ENCODE measurements at places on chromosomes 4 and X.
A peak's percentile ranks its signal among the peaks of the same experiment; 100 is the strongest.

- no peak for DNase-seq
Measured at GRCh38 chrX:45768666-45769236, 568.1 kb upstream of the DIPK2B start.

DNA sequence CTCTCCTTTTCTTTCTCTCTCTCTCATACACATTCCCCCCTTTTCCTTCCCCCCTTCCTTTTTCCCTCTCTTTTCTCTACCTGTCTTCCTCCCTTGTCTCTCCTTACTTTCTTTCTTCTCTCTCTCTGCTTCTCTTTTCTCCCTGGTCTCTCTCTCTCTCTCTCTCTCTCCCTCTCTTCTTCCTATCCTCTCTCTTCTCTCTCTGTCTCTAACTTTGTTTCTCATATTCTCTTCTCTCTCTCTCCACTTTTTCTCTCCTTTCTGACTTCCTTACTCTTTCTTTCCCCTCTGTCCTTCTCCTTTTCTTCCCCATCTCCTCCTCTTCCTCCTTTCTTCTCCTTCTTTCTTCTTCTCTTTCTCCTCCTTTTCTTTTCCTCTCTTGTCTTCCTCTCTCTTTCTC lies 103.4 kb downstream of the ARSF start:
- no peak for DNase-seq

GRCh38 chr4:150874338-150875226 lies 140.5 kb downstream of the LRBA start:
- no peak for DNase-seq

GRCh38 chrX:104427693-104428092 lies 138.3 kb upstream of the IL1RAPL2 start:
- no peak for DNase-seq

- no peak for DNase-seq
Measured at GRCh38 chr4:15883610-15884243, 54.8 kb downstream of the FGFBP1 start.

DNA sequence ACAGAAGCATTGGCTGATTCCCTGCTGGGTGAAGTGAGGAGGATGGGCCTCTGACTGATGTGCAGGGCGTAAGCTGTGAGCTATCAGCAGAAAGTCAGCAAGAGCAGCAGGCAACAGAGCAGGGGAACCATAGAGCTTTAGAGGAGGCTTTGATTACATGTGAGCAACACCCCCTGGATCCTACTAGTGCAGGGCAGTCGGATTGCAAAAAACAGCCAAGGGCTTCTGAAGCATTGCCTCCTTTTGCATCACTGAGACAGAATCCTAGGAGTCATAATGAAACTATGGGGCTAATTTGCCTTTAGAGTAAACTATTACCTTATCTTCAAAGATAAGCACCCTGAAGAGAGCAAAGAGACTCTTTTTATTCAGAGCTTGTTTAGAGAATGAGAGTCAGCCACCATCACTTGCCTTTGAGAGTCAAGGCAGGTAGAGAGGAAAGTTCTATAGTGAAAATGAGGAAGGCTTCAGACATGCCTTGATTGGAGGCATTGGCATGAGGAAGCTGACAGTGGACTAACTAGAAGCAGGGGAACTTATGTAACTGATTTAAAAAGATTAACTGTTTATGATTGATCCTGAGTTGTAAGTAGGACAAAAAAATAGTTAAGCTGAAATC lies 420.3 kb downstream of the PDHA2 start:
- DNase-seq, result no peak

GRCh38 chr4:3524920-3525319 lies 7.3 kb downstream of the LRPAP1 start:
- no peak for DNase-seq

GRCh38 chr4:121252224-121252806 lies 88.2 kb upstream of the TNIP3 start:
- peak; percentile 31 for DNase-seq

GRCh38 chrX:68690936-68691501 lies 43.6 kb downstream of the STARD8 start:
- DNase-seq, result no peak

DNA sequence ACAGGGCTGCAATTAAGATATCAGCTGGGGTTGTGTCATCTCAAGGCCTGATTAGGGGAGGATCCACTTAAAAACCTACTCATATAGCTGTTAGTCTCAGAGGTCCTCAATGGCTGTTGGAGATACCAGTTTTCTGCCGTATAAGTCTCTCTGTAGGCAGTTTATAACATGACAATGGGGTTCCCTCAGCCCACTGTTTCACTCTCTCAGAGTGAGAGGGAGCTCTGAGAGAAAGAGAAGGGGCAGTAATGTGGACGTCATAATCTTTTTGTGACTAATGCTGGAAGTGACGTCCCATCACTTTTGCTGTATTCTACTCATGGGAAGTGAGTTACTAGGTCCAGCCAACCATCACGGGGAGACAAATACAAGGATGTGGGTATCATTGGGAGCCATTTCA lies 70.3 kb downstream of the STIM2 start:
- no peak for DNase-seq

DNA sequence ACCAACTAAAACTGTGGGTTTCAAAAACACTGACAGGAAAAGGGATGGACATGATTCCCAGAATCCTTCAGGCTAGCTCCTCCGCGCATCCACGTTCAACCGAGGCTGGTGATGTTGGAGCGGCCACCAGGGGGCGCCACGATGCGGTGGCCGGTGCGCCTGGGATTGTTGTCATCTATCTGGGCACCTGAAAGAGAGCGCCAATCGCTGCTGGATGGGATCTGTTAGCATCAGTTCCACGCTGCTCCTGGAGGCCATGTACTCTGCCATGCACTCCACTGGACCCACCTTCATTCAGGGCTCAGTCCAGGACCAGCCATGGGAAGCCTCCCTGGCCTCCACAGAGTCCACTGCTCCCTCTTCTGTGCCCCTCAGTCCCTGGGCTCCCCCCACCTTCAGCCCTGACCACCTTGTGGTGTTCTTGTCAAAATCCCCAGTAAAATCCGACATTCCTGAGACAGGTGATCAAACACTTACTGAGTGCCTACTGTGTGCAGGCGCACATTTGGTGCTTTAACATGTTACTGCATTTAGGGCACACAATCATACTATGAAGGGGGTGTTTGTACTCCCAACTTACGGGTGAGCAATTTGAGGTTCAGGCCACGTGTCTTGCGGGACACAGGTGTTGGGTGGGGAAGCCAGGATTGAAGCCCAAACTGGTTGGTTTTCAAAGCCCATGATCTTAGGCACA lies 71.1 kb downstream of the CRMP1 start:
- no peak for DNase-seq

DNA sequence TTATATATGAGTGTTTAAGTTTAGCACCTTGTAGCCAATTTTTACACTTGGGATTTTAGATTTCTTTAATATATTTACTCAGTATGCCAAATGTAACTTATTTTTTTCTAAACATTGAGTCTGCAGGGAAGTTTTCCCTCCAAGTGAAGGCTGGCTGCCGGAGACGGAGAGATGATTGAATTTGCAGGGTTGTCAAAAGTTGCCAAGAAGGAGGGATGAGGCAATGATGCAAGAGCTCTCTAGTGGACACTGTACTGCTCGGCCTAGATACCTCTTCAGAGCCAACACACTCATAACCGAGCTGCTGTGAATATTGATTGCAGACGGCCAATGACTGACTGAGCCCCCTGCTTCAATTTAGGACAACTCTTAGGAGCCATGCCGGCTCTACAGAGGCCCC lies 318.6 kb upstream of the CASK start:
- no peak for DNase-seq

DNA sequence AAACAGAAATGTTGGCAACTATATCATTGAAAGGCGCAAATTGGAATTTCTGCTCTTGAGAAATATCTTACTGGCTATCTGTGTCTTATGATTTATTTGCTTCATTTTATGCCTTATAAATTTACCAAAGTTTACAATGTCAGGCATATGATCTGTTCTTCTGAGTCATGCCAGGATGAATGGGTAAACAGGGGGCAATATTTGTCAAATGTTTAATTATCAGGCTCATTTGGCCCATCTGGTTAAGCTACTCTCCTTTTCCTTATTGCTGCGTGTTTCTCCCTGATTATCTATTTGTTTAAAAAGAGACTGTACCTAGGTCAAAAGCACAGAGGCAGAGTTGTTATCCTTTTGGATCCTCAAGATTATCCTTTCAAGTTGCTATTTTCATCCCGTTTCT lies 903.8 kb upstream of the PCDH10 start:
- DNase-seq, result no peak

DNA sequence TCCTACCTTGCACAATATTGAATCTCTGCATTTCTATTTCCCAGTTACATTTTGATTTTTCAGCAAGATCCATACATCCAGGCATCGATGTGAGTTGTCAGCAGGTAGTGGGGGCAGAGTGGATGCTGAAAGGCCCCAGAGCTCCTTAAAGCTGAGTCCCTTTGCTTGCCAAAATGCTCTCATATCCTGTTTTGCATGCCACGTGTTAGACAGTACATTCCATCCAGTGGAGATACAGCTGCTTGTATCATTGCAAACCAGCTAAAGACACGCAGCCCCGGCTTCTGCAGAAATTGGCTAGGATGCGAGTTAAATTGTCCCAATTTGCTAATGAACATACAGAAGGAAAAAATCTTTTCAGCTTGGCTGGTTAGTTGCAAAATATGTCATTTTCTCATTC lies 179.6 kb upstream of the MXRA5 start:
- DNase-seq, result no peak

- no peak for DNase-seq
Measured at GRCh38 chr4:80229128-80229527, 31.8 kb downstream of the PRDM8 start.

DNA sequence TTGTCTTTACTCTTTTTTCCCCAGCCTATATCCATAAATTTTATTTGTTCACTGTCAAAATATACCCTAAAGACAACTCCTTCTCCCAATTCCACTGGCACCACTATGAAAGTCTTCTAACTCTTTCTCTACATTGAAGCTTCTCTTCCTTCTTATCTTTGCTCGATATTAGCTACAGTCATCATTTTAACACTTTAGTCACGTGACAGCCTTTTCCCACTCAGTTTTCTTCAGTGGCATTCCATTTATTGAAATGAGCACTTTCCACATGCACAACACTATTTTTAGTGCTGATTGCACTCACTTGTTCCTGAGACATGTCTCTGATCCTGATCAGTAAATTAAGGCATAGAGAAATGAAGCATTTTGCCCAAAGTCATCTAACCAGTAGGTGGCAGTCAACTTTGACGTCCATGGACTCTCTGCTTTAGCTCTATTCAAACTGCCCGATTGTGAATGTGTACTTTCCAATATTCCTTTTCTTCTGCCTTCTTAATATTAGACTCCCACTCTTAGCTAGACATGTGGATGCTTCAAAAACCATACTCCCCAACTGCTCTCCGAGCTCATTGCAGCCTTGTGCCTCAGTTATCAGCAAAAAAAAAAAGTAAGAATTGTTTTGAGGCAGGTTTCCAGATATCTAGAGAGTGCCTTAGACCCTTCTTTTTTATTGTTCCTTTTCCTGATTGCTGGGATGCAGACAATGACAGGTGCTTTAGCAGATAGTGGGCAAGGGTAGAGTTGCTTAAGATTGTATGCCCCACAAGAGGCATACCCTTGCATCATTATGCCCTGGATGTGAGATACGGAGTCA lies 394.4 kb upstream of the ADGRL3 start:
- DNase-seq, result no peak

DNA sequence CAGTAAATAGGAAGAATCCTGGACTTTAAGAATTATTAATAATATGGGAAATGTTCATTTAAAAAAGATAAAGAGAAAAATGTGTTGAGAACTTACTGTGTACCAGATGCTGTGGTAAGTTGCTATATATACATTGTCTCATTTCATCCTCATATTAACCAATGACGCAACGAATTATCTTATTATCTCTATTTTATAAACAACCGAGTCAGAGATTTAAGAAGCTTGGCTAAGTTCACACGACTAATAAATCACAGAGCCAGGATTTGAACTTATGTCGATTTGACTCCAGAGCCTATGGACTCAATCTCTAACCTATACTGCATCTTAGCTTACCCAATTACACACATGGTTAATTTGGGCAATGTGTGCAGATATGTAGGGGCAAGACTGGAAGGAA lies 15.5 kb upstream of the DCTD start:
- DNase-seq, result no peak

DNA sequence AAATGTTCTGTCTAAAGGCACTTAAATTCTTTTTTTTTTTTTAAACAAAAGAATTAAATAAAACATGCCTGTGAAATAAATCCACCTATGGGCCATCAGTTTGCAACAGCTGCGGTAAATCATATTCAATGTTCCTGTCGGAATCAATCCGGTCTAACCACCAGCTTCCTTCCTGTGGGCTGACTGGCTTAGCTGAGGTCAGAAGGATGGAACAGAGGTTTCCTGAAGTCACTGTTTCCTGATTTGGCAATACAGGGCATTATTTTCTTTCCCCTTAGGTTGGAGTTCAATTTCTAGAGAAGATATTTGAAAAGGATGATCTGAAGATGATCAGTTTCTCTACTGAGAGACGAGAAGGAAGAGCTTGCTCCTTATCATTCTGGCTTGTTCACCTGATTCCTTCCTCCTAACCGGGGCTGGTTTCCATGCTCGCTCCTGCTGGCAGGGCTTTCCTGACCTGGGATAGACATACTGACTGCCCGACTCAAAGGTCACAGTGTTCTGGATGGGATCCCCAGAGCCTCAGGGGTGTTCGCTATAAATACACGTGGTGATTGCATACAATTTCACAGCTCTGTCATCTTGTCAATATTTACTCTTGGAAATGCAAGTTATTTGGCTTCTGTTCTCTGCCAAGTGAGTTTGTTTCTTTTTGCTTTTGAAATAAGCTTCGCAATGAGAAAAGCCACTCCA lies 21.7 kb downstream of the PDLIM3 start:
- no peak for DNase-seq

DNA sequence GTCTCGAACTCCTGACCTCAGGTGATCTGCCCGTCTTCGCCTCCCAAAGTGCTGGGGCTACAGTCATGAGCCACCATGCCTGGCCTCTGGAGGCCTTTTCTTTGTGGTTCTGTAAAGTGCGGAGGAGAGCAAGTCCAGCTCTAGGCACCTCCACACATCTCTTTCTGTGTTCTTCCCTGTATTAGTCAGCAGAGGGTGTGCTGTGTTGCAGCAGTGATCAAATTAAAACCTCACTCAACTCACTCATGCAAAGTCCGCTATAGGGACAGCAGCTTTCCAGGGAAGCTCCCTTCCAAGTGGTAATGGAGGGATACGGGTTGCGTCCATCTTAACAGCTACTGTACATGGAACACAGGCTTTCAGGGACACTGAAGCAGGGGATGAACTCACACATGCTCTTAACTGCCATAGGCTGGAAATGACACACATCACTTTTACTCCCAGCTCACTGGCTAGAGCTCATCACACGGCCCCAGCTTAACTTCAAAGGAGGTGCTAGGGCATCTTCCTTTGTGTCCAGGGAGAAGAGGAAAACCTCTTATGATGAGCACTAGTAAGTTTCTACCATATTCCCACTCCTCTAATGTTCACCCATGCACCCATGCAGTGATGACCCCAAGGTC lies 36.0 kb upstream of the CCNG2 start:
- no peak for DNase-seq

- DNase-seq, result no peak
Measured at GRCh38 chrX:100995469-100995868, 26.0 kb downstream of the ARL13A start.

DNA sequence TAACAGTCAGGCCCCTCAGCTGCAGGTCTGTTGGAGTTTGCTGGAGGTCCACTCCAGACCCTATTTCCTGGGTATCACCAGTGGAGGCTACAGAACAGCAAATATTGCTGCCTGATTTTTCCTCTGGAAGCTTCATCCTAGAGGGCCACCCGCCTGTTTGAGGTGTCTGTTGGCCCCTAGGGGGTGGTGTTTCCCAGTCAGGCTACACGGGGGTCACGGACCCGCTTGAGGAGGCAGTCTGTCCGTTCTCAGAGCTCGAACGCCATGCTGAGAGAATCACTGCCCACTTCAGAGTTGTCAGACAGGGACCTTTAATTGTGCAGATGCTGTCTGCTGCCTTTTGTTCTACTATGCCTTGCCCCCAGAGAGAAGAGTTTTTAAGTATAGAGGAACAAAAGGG lies 160.8 kb downstream of the DKK2 start:
- no peak for DNase-seq
